ENCODE measurements at places on chromosomes 3 and 15.

- no peak for DNase-seq
These were observed 85.4 kb downstream of the TNIK start for GRCh38 chr3:171374661-171375285.

- DNase-seq: peak; percentile 57
These were observed 19.2 kb upstream of the KPNA1 start for GRCh38 chr3:122533931-122534334.

- DNase-seq: no peak
These were observed 31.7 kb downstream of the POC1A start for GRCh38 chr3:52122491-52122890.

- DNase-seq: no peak
These were observed 73.1 kb upstream of the SLCO3A1 start for GRCh38 chr15:91780387-91780786.

DNA sequence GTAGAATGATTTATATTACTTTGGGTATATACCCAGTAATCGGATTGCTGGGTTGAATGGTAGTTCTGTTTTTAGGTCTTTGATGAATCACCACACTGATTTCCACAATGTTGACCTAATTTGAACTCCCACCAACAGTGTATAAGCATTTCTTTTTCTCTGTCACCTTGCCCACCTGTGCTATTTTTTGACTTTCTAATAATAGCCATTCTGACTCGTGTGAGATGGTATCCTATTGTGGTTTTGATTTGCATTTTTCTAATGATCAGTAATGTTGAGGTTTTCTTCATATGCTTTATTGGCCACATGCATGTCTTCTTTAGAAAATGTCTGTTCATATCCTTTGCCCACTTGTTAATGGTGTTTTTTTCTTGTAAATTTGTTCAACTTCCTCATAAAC lies 340.8 kb downstream of the PLOD2 start:
- DNase-seq: no peak

- no peak for DNase-seq
These were observed 8.9 kb upstream of the TMEM45A start for GRCh38 chr3:100483529-100483928.

Data from NK-92 treated with Interleukin-12 subunit alpha and Interleukin-12 subunit beta, amount 100 ng/mL, for 24 hours (cell line).